ENCODE measurements at places on chromosomes 1 and 21.

- DNase-seq = no peak
Observed at GRCh38 chr1:68808351-68808750, 311.5 kb upstream of the DEPDC1 start.

DNA sequence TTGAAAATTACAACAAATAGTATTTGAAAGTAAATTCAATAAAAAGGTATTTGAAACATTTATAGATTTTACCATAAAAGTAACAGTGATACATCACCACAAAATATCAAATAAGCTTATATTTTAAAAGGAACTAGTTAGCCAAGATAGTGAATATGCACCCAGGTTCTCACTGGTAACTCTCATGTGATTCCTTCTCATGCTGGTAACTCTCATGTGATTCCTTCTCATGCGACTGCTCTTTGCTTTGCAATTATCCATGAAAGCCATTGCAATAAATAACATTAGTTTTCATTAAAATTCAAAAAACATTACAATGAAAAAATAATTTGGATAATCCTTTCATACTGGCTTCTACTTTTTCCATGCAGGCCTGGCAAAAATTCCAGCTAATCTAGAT is 75.4 kb downstream of the AHCTF1 start:
- no peak for DNase-seq

DNA sequence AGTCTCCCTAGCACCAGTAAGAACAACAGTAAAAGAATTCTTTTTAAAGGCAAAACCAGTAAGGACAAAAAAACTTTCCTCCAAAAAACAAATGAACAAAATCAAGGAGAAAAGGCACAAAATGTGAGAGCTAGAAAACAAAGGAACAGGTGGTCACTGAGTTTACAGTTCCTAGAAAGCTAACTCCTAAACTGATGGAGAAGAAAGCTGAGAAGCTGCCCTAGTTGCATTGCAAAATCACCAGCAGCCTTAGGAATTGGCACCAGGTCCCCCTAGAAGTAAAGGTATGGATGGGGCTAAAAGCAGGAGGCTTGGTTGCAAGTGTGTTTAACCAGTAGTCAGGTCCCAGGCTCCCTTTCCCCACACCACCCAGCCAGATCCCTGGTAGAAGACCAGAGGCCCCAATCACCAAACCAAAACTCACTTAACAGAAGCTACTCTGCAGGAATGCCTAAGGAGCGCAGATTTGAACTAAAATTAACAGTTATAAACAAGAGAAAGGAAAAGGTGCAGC is 47.6 kb downstream of the RAB3GAP2 start:
- DNase-seq = no peak

GRCh38 chr1:155729031-155729898 is 40.4 kb downstream of the DAP3 start:
- DNase-seq = no peak

DNA sequence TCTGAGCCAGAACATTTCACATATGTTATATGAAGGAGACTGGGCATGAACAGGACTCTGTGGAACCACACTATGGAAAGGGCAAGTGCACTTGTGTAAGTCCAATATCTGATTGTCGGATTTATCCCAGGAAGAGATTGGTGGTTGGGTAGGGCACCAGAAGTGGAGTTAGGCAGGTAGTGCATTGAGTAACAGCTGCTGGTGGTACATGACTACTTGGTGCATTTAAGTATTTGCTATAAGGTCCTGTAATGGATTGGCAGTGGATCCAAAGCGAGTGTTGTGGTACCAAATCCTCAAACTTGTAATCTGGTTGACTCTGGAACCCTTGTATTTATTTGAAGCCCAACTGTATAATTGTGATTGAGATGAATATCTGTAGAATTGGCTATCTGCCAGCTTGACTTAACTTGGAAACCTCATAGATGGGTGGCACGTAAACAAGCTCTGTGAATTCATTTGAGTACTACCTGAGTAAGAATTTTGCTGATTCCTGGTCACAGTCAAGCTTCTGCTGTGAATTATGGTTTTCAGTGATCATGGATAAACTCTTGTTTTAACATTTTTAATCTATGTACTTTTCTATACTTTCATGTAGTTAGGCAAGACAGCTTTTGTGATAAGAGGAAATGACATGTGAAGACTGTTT is 21.1 kb downstream of the UBAP2L start:
- DNase-seq = no peak

GRCh38 chr1:172070055-172070454 is 228.8 kb downstream of the DNM3 start:
- DNase-seq = no peak

GRCh38 chr1:942864-943533 is 16.1 kb downstream of the NOC2L start:
- no peak for DNase-seq

DNA sequence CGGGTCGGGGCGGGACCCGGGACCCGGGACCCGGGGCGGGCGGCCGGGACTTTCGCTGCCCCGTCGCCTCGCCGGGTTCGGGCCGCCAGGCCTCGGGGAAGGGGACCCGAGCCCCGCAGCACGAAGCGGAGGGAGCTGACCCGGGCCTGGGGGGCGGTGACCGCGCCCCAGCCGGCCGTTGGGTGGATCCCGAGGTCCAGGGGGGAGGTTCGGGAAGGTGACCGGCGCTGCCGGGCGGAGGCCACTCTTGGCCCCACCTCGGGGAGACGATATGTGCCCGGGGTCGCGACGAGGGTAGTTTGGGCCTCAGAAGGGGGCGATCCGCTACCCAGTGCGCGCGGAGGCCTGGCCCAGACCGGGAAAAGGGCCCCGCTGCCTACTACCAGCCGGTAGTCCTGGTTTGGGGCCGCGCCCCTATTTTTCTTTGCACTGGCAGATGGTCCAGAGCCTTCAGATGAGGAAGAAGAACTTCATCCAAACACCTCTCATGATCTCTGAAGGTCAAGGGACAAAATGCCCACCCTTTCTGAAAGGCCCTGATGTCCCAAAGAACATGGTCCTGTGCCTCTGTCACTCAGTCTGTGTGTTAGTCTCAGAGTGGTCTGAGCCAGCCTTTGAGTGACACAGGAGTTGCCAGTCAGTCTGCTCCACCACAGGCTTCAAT is 766 bp downstream of the AGO4 start:
- no peak for DNase-seq

DNA sequence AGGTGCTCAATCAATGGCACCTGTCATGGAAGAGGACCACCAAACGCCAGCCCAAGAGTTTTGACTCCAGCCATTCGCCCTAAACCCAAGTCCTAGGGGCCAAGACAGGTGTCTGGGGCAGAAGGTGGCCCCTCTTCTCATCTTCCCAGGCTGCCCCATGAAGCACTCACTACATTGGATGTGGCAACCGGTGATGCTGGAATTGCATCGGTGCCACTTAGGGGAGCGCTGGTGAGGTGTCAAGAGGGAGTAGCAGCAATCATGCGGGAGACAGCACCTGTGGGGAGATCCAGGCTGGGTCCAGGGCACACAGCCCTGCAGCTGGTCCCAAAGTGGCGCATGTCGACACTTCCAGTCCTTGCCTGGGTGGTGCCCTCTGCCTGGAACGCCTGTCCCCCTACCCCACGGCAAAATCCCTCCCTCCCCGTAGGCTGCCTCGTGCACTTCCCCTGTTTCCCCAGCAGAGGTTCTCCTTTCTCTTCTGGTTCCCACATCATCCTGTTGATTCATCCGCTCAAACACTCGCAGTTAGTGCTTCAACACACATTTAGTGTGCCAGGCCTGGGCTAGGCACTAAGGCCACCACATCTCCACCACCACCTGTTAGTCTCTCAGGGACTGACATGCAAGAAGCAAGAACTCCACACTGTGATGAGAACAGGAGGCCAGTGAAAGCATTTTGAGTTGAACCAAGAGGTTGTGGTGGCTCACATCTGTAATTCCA is 18.5 kb downstream of the PLA2G2D start:
- DNase-seq = no peak

DNA sequence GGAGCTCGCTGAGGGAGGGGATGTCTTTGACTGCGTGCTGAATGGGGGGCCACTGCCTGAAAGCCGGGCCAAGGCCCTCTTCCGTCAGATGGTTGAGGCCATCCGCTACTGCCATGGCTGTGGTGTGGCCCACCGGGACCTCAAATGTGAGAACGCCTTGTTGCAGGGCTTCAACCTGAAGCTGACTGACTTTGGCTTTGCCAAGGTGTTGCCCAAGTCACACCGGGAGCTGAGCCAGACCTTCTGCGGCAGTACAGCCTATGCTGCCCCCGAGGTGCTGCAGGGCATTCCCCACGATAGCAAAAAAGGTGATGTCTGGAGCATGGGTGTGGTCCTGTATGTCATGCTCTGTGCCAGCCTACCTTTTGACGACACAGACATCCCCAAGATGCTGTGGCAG is 1.4 kb downstream of the TSSK3 start:
- DNase-seq = no peak

GRCh38 chr21:18518054-18518481 is 114.5 kb upstream of the TMPRSS15 start:
- no peak for DNase-seq

DNA sequence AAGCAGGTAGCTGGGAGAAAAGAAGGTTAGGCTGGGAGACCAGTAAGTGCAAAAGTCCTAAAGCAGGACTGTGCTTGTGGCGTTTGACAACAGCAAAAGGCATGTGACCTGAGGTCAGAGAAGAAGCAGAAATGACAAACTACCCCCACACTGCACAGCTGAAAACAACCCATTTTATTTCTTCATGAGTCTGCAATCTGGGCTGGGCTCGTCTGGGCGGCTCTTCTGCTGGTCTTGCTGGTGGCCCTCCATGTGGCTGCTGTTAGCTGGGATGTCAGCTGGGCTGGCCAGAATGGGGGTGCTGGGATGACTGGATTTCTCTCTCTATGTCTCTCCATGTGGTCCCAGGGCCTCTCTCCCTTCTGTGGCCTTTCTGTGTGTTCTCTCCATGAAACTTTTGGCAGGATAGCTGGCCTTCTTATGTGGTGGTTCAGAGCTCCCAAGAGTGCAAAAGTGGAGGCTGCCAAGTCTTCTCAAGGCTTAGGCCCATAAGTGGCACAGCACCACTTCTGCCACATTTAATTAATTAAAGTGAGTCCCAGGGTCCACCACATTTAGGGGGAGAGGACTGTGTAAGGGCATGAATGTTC is 128.6 kb downstream of the RIPK4 start:
- no peak for DNase-seq

DNA sequence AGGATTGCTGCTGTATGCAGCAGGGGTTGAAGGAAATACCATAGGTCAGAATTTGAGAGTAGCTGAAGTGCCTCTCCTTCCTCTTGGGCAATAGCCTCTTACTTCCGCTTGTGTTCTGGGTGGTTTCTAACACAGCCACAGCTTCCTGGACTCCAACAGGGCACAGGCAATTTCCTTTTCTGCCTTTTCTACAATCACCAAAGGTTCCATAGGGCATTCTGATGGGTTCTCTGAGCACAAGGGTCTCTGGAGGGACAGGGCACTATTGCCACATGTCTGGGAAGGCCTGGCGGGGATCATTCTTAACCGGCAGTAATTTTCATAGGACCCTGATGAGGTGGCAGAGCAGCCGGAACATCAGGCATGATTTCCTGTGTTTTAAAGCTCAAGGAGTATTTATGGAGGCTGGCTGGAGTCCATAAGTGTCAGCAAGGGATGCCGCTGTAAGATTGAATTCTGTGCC is 5.5 kb upstream of the AGTRAP start:
- DNase-seq = no peak

GRCh38 chr1:54549181-54549924 is 1.3 kb downstream of the ACOT11 start:
- no peak for DNase-seq

DNA sequence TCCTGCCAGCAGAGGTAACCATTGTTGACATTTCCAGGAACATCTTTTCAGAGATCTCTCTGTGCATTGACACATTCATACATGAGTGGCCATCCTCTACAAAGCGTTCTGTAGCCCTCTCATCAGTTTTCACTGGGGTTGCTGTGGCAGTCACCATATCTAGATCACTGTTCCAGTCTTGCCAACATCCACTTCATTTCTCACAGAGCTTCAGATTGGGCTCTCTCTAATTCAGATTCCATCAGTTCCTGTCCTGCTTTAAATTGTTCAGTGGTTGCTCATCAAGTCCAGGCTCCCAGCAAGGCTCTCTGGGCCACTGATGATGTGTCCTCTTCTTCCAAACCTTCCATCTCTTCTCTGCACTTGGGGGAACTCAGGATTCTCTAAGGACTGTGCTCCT is 173.7 kb downstream of the KCNJ6 start:
- no peak for DNase-seq

DNA sequence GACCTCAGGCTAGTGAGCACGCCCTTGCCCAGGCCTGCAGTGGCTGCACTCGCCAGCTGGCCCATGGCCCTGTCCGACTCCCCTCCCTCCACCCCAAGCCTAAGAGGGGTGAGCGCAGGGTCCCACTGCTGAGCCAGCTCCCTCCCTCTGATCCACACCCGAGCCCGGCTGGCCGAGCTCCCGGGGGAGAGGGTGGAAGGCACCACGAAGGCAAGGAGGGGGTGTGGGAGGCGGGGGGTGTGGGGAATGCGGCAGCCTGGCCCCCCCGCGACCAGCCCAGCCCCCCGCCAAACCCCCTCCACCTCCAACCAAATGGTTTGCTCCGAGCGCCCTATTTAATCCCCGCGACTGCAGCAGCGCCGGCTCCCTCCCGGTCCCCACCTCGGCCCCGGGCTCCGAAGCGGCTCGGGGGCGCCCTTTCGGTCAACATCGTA is at the start of gene CADM3:
Gene CADM3 (plus strand): TSS at position 362 of the 434 bp plus-strand sequence. CDS start 151 bp downstream, outside the sequence.
- peak; percentile 81 for DNase-seq

- DNase-seq = no peak
Observed at GRCh38 chr1:92583821-92584760, 97.4 kb upstream of the GFI1 start.

GRCh38 chr1:75522389-75522788 is 88.5 kb downstream of the SLC44A5 start:
- no peak for DNase-seq

DNA sequence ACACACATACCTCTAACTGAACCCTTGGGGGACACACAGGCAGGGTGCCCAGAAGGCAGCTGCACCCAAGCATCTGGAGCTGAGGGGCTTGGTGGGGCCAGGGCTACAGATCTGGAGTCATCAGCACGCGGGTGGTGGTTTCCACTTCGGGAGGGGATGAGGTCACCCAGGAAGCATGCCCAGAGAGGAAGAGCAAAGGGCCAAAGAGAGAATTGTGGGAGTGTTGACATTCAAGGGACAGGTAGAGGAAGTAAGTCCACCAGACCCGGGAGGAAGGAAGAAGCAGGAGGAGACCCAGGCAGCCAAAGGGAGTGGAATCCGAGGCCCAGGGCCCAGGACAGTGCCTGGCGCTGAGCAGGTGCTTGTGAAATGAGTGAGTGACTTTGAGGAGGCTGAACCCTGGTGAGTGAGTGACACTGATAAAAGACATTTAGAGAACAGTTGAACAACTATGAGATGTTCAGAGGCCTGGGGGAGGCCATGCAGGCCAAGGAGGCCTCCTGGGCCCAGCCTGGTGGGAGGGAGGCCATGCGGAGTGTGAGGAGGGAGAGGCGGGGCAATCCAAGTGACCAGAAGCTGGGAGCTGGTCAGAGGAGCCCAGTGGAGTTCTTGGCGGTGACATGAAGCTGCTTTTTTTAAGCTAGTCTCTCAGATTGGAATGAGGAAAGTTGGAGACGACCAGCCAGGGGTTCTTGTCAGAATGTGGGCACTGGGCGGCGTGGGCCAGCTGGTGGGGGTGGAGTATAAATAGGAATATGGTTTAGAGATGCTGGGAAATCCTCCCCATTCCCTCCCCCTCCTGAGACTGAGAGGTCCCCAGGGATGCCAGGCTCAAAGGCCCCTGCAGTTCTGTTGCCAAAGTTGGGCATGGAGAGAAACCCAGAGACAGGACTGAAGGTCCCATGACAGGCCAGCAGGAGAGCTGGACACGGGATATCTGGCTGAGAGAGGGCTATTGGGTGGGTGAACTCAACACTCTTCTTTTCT is 7.9 kb downstream of the CDK18 start:
- DNase-seq = no peak

Measured in D721Med (cell line).